Stimulated activated CD8-positive, alpha-beta memory T cell treated with anti-CD3 and anti-CD28 coated beads, Interleukin-15, amount 100 ng/mL, for 48 hours (primary cell): ENCODE measurements at places on chromosomes 12 and 14.

GRCh38 chr12:102603021-102603420 is 122.7 kb upstream of the IGF1 start:
- DNase-seq: no peak

DNA sequence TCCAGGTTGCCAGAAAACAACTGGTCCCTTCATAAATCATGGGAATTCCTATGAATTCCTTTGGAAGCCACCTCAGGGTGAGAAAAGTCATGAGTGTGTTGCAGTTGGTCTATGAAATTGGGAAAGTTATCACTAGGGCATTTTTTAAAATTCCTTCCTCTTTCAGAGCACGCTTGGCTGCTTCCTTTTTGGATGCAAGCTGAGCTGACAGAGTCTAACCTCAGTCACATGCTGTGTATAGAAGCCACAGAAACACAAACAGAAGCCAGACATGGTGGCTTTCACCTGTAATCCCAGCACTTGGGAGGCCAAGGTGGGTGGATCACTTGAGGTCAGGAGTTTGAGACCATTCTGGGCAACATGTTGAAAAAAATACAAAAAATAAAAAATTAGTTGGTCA is 21.7 kb upstream of the HELB start:
- DNase-seq: no peak

- no peak for DNase-seq
These were observed 768.7 kb downstream of the BCL11B start for GRCh38 chr14:98503086-98503815.

- no peak for DNase-seq
These were observed 7.5 kb upstream of the KLRK1 start for GRCh38 chr12:10397296-10397695.

DNA sequence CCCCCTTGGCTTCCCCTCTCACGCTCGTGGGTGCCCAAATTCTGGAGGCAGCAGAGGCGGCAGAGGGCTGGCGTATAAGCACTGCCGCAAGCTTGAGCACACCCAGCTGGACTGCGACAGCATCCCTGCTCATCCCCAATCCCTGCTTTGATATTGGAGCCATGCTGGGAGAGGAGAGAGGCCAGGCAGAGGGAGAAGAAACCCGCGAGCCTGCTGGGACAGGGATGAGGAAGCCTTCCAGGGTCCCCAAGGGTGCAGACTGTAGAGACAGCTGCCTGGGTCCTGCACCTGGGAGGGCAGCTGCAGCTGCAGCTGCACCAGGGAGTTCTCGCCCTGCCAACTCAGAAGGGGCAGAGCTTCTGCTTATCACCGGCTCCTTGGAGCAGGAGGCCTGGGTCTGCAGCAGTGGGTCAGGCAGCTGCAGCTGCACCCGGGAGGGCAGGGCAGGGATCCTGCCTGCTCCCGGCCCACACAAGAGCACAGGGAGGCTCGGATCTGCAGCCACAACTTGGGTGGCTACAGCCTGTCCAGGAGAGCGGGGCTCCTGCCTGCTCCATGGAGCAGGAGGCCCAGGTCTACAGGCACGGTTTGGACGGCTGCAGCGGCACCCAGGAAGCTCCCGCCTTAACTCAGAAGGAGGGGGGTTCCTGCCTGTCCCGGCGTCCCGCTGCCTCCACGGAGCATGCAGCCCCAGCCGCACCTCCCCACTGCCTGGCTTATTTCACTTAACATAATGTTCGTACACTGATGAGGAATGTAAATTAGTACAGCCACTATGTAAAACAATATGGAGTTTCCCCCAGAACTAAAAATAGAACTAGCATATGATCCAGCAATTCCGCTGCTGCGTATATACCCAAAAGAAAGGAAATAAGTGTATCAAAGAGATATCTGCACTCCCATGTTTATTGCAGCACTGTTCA is 60.4 kb upstream of the SGPP1 start:
- DNase-seq: no peak

- DNase-seq: no peak
These were observed 15.2 kb downstream of the ACIN1 start for GRCh38 chr14:23079716-23080115.

DNA sequence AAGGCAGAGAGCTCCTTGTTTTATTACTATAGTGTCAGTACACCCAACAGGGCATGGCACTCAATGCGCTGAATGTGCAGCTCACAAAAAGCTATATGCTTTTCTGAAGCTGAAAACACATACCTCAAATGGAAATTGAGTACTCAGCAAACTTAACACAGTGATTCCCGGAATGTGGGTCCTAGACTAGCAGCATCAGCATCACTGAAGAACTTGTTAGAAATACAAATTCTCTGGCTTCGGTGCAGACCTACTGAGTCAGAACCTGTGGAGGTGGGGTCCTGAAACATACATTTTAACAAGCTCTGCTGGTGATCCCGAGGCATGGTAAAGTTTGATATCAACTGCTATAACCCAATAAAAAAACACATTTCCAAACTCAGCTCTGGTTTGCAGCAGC is 14.9 kb downstream of the RERG start:
- DNase-seq: no peak

DNA sequence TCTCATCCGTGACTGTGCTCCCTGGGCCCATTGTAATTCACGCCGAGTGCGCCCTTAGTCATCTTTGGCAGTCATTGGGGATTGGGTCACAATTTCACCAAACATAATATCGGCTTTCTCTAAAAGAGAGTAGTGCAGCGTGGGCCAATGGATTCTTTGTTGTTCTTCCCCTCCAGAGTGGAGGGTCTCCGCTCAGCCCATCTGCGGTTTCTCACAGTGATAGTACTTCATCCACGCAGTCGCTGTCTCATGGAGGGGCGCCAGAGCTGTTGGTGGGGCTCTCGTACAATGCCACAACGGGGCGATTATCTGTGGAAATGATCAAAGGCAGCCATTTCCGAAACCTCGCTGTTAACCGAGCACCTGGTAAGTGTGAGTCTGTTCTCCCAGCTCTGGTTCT is 321.8 kb downstream of the SNAPC1 start:
- no peak for DNase-seq

DNA sequence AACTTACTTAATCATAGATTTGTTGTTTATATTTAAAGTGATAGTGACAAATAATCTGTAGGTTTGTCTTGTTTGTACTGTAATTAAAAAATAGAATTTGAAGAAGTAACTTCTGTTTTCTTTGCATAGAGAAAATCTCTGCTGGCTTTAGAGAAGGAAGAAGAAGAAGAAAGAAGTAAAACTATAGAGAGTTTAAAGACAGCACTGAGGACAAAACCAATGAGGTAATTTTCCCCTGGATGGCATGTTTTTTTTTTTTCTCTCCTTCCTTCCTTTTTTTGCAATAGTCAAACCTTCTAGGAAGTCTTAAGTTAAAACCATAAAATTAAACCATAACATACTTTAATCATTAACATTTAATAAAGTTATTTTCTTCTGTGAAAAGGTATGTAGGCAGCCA is 131.9 kb downstream of the DAAM1 start:
- DNase-seq: no peak

GRCh38 chr12:80761838-80762237 is 45.1 kb downstream of the MYF5 start:
- DNase-seq: no peak

GRCh38 chr14:51295646-51296263 is 55.7 kb downstream of the TMX1 start:
- no peak for DNase-seq

GRCh38 chr12:65649126-65649525 is 175.2 kb upstream of the HMGA2 start:
- DNase-seq: no peak

- DNase-seq: no peak
These were observed 164.8 kb downstream of the SNAPC1 start for GRCh38 chr14:61927060-61927459.
